NAMALWA (cell line): ENCODE measurements at places on chromosomes 3 and 15.
A peak's percentile ranks its signal among the peaks of the same experiment; 100 is the strongest.

- DNase-seq, result no peak
These were observed 28.4 kb downstream of the CCDC12 start for GRCh38 chr3:46947981-46948791.

DNA sequence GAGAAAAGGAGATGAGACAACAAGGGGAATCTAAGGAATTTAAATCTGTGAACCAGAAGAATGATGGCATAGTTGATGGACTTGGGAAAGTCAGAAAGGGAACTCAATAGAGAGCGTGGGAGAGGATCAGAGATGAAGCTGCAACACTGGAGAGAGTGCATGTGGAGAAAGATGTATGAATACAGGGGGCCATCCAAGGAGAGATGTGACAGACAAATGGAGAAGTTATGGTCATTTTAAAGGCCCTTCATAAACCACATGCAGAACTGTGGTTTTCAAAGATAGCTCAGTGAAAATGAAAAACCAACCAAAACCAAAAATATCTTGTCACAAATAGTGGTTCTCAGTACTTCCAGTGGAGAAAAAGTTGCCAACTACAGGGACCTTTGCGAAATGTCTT lies 265.2 kb downstream of the SUCLG2 start:
- no peak for DNase-seq

- peak; percentile 27 for DNase-seq
These were observed 1.0 kb downstream of the ATP2C1 start for GRCh38 chr3:130894986-130895280.

DNA sequence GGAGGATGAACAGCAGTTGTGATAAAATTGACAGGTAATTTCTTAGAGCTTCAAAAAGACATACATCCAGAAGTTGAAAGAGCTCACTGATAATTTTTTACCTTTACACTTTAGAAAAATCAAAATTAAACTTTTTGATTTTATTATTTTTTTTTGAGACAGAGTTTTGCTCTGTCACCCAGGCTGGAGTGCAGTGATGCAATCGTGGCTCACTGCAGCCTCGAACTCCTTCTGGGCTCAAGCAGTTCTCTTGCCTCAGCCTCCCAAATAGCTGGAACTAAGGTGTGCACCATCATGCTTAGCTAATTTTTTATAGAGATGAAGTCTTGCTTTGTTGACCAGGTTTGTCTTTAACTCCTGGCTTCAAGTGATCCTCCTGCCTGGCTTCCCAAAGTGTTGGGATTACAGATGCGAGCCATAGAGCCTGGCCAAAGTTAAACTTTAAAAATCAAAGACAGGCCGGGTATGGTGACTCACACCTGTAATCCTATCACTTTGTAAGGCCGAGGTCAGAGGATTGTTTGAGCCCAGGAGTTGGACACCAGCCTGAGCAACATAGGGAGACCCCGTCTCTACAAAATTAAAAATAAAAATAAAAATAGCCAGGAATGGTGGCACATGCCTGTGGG lies 21.7 kb downstream of the PLA2G4F start:
- no peak for DNase-seq

- no peak for DNase-seq
These were observed 38.5 kb downstream of the TAMM41 start for GRCh38 chr3:11808231-11808630.

DNA sequence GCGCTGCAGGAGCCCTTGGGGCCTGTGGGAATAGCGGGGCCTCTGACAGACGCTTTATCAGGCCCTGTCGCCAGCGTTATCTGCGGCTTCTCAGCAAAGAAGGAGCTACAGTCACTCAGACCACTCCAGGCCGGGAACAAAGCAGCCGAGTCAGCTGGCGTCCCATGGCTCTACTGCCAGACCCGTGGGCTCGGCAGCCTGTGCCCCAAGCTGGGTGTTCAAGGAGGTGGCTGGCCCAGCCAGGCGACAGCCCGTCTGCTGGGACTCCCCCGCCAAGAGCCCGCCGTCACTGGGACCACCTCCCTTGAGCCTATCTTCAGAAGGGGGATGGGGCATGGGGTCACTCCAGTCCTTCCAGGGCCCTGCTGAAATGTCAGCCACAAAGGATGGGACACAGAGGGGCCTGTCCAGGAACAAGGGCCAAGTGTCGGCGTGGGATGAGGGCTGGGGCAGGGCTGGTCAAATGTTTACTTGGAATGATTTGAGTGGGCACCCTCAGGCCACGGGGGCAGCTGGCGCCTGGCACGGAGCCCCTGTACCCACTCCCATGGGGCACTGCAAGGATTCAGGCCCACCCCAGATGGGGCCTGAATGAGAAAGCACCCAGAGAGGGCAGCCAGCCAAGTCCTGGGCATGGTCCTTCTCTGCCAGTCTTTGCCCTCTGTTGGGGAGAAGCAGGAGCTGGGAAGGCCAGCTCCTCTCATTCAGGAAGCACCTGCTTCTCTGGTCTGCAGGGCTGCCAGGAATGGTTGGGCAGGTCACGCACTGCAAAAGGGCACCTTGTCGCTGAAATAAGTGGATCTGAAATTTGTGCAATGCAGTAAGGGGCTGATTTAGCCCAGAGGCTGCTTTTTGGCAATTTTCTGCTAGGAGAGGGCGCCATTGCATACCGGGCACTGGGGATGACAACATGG lies 148.3 kb downstream of the SMAD6 start:
- DNase-seq, result no peak

- no peak for DNase-seq
These were observed 8.7 kb upstream of the PSMD2 start for GRCh38 chr3:184290331-184290730.

DNA sequence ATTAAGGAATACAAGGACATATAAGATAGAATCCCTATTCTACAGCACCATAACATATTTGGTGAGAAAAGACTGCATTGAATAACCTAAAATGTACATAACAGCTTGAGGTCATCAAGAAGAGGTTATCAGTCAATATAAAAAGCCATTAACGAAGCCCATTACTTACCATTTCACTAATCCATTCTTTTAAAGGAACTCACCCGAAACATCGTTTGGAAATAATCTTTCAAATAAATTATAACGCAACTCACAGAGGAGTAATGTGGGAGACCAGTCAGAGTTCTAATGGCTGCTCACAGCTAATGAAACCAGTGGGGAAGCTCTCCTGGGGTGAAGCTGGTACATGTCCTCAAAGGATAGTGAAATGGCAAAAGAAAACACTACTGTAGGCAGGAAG lies 188.4 kb downstream of the TBC1D5 start:
- no peak for DNase-seq

- DNase-seq, result no peak
These were observed 30.7 kb downstream of the HCN4 start for GRCh38 chr15:73338058-73338457.

DNA sequence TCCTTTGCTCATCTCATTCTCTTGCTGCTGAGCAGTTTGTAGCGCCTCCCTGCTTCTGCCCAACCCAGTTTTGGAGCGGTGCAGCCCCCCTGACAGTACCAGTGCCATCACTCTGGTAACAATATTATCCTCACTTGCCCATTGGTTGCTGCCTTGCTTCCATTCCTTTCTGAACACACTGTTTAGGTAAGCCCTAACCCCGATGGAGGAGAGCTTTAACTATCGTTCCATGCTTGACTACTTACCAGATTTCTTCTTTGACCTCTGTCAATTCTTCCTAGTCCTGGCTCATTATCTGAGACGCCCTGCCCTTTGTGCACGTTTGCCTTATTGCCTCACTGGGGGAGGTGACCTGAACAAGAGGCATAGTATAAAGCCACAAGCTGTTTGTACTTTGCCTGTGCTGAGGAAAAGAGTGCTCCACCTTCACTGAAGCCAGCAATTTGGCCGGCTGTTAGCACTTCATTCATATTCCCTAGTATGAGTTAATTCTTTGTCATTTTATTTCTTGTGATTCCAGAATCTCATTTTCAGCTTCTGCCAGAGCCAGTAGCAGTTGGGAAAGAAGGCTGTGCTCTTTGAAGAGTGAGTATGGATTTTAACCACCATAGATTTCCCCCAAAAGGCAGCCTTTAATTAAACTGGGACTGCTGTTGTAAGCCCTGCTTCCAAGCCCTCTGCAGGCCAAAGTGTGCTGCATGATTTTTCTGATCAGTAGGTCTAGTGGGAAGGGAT lies 11.9 kb downstream of the ABHD6 start:
- DNase-seq, result no peak

GRCh38 chr15:76963596-76963995 lies 31.3 kb upstream of the PSTPIP1 start:
- DNase-seq, result no peak

DNA sequence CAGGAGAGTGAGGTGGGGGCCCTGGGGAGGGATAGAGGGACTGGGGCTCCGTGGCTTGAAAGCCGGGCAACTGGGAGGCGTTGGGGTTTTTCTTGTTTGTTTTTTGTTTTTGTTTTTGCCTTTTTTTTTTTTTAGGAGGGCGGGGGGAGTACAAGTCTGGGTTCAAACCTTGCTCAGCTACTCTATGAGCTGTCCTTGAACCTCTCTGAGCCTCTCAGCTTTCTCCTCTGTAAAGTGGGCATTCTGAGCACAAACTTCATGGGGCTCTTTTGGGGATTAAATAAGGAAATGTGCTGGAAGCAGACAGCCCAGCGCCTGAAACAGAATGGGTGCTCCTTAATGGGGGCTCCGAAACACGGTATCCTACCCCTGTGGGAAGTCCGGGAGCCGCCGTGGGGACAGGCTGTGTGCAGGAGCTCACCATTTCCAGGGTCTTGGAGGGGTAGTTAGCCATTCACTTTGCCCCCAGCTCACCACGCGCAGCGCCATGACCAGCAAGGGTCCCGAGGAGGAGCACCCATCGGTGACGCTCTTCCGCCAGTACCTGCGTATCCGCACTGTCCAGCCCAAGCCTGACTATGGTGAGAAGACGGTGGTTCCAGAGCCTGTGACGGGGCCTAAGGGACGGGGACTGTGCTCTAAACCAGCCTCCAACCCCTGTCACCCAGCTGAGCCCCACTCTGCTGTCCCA lies 388 bp downstream of the ACY1 start:
- DNase-seq, result no peak

DNA sequence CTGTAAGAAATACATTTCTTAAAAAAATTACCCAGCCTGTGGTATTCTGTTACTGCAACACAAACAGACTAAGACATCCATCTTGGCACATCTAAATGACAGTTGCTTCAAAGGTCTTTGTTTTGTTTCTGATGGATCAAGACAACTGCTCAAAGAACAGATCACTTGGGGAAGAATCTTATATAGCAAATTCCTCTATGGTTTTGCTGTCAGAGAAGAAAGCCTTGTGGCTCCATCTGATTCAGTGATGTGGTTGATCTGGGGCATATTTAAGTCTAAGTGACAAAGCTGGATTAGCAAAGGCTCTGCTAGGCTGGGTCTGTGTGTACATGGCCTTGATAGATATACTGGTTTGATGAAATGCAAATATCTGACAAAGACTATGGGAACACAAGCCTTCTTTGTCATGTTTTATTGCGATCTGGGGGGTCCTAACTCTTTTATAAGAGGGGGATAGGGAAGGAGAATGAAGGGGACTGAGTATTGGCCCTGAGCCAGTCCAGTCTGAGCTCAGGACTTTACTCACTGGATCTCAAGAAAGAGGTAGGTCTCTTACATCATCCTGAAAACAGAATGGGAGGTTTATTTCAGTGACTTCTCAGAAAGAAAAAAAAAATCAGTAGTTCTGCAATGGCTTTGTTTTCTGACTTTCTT lies 14.3 kb upstream of the LIMD1 start:
- DNase-seq, result no peak

- peak; percentile 30 for DNase-seq
These were observed 951 bp downstream of the FNDC3B start for GRCh38 chr3:172040078-172040980.

- DNase-seq, result no peak
These were observed 384.5 kb upstream of the IL12A start for GRCh38 chr3:159604151-159604581.

DNA sequence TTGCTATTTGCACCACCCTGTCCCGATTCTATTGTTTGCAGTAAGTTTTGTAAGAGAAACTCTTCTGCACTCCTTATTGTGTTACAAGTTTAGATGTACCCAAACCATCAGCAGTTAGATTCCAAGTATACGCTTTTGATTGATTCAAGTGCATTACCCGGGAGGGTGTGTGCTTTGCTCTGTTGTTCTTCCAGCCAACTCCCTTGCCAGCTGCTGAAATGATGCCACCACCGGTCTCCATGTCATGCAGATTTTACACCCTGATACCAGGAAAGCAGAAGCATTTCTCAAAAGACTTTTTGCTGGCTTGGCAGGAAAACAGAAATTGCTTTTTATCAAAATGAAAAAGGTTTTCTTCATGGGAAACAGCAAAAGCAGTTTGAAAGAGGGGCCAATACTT lies 1006.6 kb upstream of the CFAP20DC start:
- DNase-seq, result no peak

DNA sequence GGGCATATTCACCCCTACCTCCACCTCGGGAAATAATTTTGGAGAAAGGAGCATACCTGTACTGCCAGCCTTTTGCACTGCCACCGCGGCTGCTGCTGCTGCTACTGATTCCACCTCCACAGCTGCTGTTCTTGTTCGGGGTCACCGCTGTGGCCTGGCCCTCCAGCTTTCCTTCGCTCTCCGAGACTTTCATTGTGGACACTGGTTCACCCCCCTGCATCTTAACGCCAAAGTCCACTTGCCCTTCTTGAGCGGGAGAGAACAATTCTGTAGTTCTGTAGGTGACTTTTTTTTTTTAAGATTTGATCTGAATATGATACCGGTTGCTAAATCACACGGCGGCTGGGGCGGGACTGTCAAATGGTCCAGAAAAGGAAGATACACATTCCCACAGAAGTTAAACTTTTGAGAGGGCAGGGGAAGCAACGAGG lies 701 bp downstream of the OSBPL11 start:
- DNase-seq, result peak; percentile 45

GRCh38 chr15:31397851-31398661 lies 71.4 kb downstream of the KLF13 start:
- DNase-seq, result no peak

DNA sequence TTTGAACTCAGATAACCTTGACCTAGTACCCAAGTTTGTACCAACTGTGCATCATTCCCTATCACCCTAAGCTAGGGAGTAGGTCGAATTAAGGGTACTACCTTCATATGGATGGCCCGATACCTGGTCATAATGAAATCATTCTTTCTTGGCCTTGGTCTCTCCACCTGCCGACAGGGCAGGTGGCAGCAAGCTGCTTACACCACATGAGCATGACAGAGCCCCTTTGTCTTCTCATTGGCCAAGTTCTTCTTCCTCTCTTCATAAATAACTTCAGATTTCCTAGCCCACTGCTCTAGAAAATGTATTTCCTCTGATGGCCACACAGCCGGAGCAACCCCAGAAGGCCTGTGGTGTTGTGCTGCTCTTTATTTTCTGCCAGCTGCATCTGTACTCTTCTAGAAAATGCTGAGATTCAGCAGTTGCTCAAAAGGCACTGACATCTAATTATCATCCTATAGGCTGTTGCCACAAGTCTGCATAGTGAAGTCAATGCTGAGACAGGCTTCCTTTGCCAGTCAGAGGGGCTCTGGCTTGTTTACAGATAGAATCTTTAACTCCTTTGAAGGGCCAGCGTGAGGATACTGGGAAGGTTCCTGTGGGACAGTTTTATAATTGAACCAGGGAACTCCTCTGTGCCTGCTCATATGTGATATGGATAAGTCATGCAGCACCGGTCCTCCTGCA lies 304.2 kb downstream of the PTPRG start:
- no peak for DNase-seq

GRCh38 chr15:57015897-57016296 lies 97.5 kb downstream of the TCF12 start:
- DNase-seq, result no peak

- no peak for DNase-seq
These were observed 378.7 kb upstream of the AZI2 start for GRCh38 chr3:28727307-28727706.
